ENCODE measurements at places on chromosomes 1 and 21. TPM values are rescaled to one million over a fixed set of nuclear protein-coding genes. Genes with fewer than 3 reads are reported as not detected.

SAMSN1 gene
- not detected for total RNA-seq

SPRR3 gene
- not detected for total RNA-seq

OR2M3 gene
- not detected for total RNA-seq

RIMS3 gene
- 4.2 TPM for total RNA-seq

PTCH2 gene
- total RNA-seq = not detected

CACNA1E gene
- not detected for total RNA-seq

- DNase-seq = no peak
These were observed 1245.1 kb upstream of the ADGRL4 start for GRCh38 chr1:80251591-80251990.

DNA sequence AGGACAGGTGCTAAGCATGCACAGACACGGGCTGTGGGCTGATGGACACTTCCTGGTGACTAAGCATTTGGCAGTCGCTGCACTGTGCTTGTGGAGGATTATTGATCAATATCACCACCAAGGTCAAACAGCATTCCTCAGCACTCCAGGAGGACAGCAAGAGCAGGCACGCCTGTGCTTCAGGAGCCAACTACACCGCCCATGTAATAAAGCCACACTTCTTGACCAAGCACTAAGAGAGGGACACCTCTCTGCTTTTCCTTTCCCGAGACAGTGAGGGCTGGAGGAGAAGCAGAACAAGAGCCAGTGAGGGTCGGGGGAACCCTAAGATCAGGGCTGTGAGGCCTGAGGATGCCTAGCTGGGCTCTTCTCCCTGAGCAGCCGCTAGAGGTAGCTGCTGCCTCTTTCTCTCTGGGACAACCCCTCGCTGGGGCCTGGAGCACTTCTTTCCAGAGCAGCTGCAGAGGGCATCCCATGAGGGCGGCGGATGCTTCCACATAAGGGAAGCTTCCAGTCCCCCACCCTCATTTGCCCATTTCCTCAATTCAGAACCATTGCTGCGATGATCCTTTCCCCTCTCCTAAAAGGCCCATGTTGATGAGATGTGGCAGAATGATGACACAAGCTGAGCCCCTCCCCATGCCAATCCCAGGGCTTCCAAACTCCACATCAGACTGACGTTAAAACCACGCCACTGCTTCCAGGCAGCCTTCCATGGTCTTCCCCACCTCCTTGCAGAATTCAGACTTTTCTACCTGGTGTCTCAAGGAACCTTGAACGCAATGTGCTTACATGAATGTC is 19.1 kb downstream of the RAB7B start:
- peak; percentile 78 for DNase-seq

GRCh38 chr1:232902774-232903350 is 47.5 kb upstream of the NTPCR start:
- no peak for DNase-seq

DNA sequence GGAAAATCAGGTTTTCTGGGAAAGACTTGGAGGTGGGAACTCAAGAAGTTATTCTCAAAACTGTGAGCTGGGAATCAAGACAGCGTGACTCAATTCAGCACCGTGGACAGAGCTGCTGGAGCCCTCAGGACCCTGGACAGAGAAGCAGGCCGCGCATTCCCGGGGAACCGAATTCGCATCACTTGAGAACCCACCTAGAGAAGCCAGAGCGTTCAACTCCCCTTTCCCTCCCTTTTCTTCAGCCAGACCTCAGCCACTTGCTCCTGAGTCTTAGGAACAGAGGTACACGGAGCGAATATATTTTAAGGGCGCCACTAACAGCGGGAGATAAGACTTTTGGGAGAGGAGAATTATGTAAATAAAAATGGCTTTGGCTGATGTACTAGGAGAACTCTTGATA is 2.0 kb upstream of the LIN28A start:
- peak; percentile 87 for DNase-seq

GRCh38 chr1:53834776-53835175 is 3.3 kb downstream of the NDC1 start:
- no peak for DNase-seq

DNA sequence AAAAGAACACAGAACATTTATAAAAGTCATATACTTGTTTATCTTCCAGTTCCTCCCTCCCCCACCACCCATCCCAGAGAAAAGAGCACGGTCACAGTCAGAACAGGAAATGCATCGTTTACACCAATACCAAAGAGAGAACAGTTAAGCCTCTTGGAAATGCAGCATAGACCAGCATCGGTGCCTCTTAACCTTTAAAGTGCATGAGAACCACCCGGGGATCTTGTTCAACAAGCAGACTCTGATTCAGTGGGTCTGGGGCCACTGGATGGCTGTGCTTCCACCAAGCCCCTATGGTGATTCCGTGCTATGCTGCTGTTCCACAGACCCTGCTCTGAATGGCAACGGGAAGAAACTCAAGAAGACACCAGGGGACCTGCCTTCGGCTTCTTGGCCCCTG is 19.2 kb downstream of the FAM89A start:
- DNase-seq = no peak

GRCh38 chr21:15236111-15236510 is 171.3 kb upstream of the NRIP1 start:
- no peak for DNase-seq

GRCh38 chr1:12232221-12232620 is 2.4 kb downstream of the VPS13D start:
- peak; percentile 78 for DNase-seq

- no peak for DNase-seq
These were observed 20.7 kb upstream of the HPCAL4 start for GRCh38 chr1:39711966-39712340.
